Stimulated activated CD8-positive, alpha-beta memory T cell treated with anti-CD3 and anti-CD28 coated beads, Interleukin-4, amount 100 ng/mL, for 1 hour (primary cell): ENCODE measurements at places on chromosomes 7 and 10.

DNA sequence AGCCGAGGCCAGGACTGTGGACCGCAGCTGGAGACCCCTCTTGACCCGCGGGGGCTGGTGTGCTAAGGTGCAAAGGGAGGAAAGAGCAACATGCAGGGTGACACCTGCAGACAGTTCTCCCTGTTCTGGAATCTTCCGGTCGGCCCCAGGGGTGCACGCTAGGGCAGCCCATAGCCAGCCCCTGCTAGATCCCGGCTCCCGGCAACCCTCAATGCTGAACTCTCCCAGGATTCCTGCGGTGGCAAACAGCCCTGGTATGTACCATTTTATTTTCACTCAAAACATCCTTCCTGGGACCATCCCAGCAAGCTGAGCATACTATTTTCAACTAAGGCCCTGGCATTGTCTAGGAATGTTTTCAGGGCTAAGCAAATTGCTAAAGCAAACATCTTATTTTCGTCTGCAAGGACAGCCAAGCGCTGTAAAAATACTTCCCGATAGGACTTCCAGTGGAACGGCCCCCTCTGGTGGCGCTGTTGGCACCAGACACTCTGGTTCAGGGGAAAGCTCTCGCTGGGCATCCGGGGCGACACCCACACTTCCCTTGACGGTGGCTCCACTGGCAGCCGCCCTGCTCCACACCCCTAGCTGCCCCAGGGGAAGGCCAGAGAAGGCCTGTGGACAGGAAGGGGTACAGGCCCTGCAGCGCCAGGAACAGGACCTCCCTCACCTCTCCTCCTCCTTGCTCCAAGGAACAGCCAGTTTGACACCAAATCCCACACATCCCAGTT, 99.4 kb downstream of the CTBP2 start:
- no peak for DNase-seq

GRCh38 chr10:28677888-28678686, 766 bp downstream of the BAMBI start:
- DNase-seq = no peak

GRCh38 chr7:5780801-5781496, 514 bp downstream of the RNF216 start:
- DNase-seq = peak; percentile 3

DNA sequence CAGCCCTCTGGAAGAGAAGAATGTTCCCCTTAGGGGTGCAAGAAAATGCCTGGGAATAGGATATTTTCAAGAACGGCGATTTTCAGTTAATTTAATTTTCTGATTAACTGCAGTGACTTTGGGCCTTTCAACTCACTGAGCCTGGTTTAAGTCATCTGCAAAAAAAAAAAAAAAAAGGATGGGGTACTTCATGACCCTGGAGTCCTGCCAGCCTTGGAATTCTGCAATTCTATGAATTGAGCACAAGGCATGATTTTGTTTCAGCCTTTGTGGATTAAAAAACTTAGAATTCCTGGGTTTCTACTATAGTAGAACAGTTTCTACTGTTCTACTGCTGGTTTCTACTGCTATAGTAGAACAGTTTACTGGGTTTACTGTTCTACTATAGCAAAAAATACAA, 58.3 kb upstream of the CALD1 start:
- no peak for DNase-seq

DNA sequence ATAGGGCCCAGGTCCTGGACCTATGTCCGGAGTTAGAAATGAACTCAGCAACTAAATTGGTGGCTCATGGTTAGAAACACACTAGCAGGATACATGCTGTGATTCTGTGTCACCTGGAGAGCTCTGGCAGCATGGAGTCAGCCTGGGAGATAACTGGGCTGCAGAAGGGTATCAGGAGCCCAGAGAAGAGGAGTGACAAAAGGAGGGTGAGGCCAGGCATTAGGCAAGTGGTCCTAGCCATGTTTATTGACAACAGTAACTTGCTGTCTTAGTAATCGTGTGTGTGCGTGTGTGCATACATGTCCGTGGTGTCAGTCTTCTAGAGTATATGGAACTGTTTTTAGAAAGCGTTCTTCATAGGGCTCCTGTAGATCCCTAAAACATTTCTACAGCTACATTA, 157.5 kb upstream of the PHYHIPL start:
- no peak for DNase-seq

- no peak for DNase-seq
Measured at GRCh38 chr10:108911814-108912541, 1011.3 kb downstream of the XPNPEP1 start.

DNA sequence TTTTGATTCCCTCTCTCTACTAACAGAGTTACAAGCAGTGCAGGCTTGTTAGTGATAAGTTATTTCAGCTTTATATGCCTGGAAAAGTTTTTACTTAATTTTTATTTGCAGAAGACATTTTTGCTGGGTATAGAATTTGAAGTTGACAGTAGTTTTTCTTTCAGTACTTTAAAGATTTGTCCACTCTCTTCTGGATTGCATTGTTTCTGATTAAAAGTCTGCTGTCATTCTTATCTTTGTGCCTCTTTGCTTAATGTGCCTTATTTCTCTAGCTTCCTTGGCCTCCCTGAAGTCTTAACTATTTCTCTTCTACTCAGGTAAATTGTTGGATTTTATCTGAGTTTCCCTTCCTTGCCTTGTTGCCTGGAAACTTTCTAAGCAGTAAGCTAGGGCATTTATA, 36.2 kb downstream of the PLCE1 start:
- DNase-seq = no peak

DNA sequence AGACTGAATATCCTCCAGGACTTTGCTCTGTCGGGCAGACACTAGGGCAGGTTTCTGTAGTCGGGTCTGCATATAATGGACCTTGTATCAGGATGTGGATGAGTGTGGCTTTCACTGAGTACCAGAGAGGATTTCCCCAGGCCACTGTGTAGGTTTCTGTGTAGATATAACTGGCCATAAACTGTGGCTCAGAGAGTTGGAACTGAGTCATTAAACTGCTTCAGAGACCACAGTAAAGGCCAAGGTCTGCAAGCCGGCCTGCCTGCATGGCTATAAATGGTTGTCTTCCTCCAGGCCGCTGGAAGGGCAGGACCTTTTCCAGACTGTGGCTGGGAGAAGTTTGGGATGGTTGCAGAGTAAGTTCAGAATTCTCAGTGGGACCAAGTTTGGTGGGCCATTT, 16.9 kb downstream of the ZNF92 start:
- no peak for DNase-seq

GRCh38 chr7:138449580-138449979, 10.5 kb upstream of the TRIM24 start:
- no peak for DNase-seq
